ENCODE measurements at places on chromosomes 16 and 17. TPM values are rescaled to one million over a fixed set of nuclear protein-coding genes. Genes with fewer than 3 reads are reported as not detected.

GRCh38 chr16:78432451-78432850 is 333.0 kb downstream of the WWOX start:
- no peak for DNase-seq

DNA sequence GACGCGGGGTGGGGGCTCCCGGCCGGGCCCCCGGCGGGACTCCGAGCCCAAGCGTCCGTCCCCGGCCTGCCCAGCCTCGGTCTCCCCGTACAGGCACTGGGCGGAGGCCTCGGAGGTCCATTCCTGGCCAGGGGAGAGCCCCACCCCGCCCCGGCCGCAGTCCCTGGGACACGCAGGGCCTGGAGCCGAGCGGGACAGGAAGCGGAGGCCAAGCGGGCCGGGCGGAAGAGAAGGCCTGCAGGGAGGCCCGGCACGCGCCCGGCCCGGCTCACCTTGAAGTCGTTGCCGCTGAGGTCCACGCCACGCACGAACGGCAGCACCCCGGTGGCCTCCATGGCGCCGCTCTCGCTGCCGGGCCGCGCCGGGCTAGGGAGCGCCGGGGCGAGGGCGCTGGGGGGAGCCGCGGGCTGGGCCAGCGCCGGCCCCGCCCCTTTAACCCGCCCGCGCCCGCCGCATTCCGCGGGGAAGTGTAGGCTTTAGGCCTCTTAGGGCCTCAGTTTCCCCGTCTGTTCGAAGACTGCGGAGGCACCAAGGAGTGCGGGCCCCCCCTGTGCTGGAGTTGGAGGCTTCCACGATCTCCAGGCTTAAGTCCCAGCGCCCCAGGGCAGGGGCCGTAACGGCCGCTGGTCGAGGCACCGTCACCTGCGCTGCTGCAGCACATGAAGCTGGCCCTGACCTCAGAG is at the start of gene FLII:
FLII (minus strand) TSS at position 383 of the 683 bp plus-strand sequence; CDS start at position 335, 48 bp downstream.
- DNase-seq = no peak

- no peak for DNase-seq
Observed at GRCh38 chr17:71934520-71934919, 186.3 kb upstream of the SOX9 start.

- DNase-seq = peak; percentile 32
Observed at GRCh38 chr16:70396246-70396904, 42.5 kb downstream of the ST3GAL2 start.

DNA sequence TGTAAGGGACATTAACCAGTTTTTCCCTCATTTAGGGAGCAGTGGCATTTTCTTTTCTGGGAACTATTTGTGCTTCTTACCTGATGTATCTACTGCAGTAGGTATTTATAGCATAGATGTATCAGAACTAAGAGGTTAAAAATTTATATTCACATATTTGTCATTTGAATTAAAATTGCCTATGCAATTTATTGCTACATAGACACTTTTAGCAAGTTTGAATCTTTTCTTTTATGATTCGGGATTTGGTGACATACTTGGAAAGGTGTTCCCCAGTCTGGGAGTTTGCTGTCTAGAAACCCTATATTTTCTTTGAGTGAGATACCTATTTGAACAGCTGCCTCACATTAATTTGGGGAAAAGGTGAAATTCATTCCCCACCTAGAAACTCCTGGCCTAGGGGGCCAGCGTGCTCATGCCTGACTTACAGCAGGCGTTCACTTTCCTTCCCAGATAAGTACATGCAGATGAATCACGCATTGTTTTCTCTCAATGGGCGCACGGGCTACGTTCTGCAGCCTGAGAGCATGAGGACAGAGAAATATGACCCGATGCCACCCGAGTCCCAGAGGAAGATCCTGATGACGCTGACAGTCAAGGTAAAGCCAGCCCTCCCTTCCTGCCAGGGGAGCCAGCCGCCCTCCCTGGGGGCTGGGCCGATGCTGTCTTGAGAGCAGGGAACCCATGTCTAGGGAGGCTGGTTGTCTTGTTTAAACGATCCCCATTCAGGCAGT is 73.8 kb downstream of the SDR42E1 start:
- no peak for DNase-seq

- DNase-seq = no peak
Observed at GRCh38 chr17:50265690-50266315, 8.5 kb upstream of the TMEM92 start.

- DNase-seq = no peak
Observed at GRCh38 chr17:38751144-38751807, 1.3 kb upstream of the PSMB3 start.

Gene ITGAL
- 6.7 TPM for total RNA-seq

Gene SDR42E2
- not detected for total RNA-seq

Gene PLD6
- 1.3 TPM for total RNA-seq

Gene HCRT
- not detected for total RNA-seq

Gene ACSM2A
- not detected for total RNA-seq

All from left colon (tissue), 2 donors.